ENCODE measurements at places on chromosomes 13 and 19.

- no peak for DNase-seq
Measured at GRCh38 chr13:111161601-111162600, 46.8 kb downstream of the ARHGEF7 start.

- DNase-seq, result no peak
Measured at GRCh38 chr13:98293570-98294142, 116.6 kb upstream of the RNF113B start.

- DNase-seq, result no peak
Measured at GRCh38 chr13:52706081-52706480, 33.5 kb downstream of the CNMD start.

GRCh38 chr19:49713236-49713845, 22.4 kb downstream of the CPT1C start:
- no peak for DNase-seq

DNA sequence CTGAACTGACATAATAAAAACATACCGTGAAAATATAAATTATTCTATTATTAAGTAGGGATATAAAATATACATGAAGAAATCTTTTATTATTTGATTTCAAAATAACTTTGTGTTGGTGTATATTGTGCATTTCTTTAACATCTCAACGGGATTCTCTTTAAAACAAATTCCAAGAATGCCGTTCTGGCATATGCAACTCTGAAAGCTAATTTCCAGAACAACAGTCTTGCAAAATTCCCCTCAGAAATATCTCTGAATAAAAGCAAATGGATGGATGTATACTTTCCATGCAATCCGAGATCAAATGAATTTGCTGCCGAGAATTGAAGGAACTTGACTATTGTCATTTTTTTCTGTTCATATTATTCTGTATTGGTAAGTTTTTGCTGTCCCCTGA, 1579.8 kb downstream of the PCDH9 start:
- no peak for DNase-seq

DNA sequence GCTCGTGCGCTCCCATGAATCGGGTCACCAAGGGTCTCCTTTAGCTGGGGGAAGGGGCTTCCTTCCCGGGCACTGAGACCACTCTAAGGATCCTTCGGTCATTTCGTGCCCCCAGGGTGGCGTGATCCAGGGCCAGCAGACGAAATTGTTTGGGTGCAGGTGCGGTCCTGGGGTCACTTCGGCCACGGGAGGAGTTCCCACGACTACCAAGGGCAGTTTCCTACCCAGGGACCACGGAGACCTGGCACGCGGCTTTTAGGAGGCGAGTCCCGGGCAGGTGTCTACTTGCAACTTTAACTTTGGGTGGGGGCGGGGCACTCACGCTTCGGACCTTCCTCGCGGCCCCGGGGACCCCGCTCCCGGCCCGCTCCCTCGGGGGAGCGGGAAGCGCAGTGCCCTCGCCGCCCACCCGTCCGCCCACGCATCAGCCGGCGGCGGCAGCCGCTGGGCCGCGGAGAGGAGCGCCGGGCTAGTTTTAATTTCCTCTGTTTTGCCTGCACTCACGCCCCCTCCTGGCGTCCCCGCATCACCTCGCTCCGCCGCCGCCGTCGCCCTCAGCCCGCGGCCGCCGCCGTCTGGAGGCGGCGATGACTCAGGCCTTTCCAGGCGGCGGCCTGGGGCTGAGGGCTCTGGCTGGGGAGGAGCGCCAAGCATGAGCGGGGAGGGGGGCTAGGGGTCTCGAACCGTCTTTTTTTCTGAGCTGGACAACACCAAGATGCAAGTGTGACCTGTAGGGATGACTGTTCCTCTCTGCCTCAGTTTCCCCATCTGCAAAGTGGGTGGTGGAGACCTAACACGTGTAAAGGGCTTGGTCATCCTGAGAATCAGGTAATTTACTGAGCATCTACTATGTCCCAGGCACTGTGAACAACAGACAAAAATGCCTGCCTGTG, 21.8 kb downstream of the OLFM2 start:
- peak; percentile 74 for DNase-seq

DNA sequence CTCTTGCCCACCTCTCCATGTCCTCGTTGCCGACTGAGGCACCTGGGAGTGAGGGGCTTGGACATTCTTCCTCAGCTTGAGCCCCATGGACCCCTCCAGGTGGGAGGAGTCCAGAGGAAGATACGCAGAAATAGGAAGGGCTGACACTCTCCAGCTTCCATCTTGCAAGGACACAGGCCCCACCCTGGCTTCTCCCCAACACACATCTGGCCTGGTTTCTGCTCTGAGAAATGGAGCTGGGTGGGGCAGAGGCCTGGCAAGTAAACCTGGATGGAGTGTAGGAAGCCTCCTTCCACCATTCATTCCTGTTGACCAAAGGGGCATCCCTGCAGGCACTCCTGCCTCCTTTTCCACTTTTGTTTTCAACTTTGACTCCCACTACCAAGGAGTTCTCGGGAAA, 50.5 kb downstream of the NFIX start:
- no peak for DNase-seq

DNA sequence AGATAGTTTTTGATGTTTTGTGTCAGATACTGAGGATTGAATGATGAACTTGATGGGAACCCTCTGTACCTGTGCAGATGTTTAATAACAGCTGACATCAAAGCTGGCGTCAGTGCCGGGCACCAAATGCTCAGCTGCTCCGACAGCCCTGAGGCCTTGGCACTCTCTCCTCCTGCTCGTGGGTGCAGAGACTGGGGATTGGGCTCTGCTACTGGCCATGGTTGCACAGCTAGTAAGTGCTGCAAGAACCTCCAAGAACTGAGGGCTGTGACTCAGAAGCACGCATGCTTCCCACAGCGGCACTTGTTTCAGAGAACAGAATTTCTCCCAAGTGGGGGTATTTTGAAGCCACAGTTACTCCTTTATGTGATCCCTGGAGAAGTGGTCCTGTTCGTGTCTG, 5.9 kb downstream of the LAMP1 start:
- DNase-seq, result no peak

DNA sequence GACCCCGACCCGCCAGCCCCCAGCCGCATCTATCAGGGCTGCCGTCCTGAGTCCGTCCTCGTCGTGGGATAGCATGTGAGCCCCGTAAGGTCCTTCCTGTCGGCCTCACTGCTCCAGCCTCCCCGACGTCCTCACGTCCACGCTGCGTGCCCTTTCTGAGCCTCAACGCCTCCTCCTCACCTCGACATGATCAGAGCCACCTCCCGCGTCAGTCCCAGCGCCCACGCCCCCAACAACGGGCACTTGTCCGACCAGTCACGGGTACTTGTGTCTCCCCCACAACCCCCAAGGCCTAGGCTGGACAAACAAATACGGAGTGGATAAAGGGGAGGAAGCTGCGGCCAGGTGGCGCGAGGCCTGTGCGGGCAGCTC, 665 bp downstream of the ZNF497 start:
- no peak for DNase-seq

DNA sequence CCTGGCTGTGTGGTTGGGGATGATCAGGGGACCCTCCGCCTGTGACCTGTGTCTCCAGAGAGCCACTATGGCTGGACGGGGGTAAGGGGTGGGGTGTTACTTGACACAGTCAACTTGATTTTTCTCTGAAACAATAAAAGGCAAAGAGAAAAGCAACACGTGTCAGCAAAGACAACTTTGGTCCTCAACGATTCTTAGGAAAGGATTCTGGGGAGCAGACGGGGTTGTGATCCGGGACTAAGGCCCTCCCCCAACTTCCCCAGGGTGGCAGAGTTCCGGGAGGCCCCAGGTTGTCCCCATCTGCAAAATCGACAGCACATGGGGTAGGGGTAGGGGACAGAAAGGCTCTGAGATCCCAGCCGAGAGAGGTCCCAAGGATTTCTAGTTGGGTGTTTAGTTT, 46.2 kb downstream of the COLGALT1 start:
- DNase-seq, result no peak

GRCh38 chr13:23579896-23580683, 9.9 kb downstream of the TNFRSF19 start:
- no peak for DNase-seq

DNA sequence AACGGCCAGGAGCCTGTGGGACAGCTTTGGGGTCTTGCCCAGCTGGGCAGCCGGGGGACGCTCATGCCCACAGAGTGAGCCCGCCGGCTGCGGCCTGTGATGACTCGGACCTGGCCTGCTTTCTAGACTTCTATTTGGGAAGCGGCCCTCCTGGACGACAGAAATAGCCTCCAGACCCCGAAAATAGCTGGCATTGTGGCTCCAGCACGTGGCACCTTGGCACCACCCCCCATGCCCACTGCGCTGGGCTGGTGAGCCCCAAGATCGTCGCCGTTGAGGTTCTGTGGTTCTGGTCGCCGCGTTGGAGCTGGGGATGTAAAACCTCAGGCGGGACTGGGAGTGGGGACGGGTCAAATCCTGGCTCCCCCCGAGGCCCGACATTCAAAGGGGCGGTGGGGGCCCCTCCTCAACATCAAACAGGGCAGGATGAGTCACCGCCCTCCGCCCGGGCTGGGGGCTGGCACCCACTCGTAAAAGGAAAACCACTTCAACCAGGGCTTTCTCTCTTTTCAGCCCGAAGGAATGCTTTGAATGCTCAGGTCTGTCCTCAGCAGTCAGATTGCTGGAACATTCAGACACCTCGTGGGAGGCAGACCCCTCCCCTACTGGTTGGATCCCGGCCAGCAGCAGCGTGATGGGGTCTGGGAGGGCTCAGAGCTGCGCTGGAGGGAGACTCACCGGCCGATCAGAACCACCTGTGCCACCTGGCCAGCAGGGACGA, 42.1 kb downstream of the GADD45B start:
- no peak for DNase-seq

DNA sequence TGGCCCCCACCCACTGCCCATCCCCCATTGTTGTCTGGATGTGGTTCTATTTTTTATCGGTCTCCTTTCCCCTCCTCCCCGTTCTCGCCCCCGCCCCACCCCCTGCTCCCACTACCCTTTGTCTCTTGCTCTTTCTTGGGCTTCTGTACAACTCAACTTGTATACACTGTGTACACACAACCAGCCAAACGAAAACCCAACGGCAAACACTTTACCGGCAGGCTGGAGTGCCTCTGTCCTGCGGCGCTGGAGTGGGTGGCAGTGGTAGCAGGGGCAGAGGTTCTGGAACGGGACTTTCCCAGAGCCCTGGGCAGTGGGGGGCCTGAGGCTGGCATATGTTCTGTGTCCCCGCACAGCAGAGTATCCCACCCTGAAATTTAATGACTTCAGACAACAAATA, 13.7 kb downstream of the RRAS start:
- DNase-seq, result no peak

- no peak for DNase-seq
Measured at GRCh38 chr13:32430018-32430747, 2.3 kb upstream of the N4BP2L1 start.

DNA sequence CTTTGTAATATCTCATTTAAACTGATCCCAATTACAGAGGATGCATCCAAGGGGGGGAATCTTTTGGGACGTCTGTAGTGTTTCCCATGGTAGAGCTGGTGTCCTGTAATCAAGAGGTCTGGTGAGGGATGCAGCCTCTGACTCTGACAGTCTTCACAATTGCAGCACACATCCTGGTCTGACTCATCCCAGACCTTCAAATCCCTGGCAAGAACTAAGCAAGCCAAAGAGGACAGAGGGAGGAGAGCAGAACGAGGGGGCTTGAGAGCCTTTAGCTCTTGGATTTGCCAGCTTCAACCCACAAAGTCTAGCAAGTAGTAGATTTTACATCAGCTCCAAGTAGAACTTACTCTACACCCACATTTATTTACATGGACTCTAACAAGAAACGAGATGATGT, 17.3 kb upstream of the FCGBP start:
- no peak for DNase-seq

DNA sequence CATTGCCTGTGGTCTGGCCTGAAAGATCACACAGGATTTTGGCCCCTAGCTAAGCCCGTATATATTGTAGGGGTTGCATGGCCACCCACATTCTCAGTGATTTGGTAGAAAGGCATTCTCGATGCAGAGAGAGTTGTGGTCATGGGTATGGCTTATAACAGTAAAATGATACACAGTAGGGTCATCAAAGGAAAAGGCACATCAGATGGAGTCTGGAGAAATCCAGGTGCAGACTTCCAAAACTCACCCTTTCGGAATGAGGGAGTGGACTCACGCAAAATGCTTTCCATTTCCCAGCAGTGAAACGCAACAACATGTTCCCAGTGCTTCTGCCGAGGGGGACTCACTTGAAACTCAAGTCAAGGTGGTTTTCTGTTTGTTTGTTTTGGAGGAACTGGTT, 802.5 kb upstream of the SLITRK1 start:
- DNase-seq, result no peak

- no peak for DNase-seq
Measured at GRCh38 chr13:35716186-35716585, 239.7 kb upstream of the MAB21L1 start.

DNA sequence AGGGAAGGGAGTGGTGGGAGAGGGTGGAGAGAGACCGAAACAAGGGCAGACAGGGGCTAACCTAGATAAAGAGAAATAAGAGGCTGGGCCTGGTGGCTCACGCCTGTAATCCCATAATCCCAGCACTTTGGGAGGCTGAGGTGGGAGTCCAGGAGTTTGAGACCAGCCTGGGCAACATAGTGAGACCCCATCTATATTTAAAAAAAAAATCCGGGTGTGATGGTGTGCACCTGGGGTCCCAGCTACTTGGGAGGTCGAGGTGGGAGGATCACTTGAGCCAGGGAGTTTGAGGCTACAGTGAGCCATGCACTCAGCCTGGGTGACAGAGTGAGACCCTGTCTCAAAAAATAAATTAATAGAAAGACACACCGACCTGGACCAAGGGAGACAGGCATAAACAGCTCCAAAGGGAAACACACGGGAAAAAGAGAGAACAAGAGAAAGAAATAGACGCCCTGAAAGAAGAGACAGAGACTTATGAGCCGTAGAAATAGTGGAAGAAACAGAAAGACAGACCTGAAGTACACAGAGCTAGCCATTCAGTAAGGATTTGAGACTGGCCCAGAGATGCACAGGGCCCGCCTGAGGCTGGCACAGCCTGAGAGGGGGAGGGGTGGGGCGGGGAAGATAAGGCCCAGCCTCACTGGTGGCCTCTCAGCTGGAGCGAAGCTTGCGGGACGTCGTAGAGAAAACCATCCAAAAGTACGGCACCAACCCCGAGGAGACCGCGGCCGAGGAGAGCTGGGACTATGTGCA, 2.2 kb downstream of the CD37 start:
- DNase-seq, result no peak

GRCh38 chr13:89066868-89067466, 1395.8 kb downstream of the SLITRK5 start:
- DNase-seq, result no peak

DNA sequence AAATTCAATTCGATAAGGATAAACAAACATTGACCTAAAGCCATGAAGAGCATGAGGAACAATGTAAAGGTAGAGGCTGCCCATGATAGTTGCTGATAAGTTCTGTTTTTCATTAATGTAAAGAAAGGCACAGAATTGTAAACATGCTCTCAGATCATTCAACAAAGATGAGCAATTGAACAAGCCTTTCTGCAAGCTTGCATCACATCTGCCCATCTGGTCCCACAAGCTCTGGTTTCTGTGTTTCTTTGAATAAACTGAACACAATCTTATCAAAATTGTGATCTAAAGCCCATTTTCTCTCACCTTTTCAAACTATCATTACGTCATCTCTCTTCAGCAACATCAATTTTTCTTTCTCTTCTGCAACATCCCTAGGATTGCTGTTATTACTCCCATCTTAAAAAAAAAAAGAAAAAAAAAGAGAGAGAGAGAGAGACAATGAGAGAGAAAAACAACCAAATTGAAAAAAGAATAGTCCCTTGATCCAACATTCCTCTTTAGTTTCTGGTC, 487.2 kb upstream of the GPC6 start:
- no peak for DNase-seq

GRCh38 chr13:79995334-79995733, 345.6 kb downstream of the SPRY2 start:
- no peak for DNase-seq

GRCh38 chr13:20512042-20512683, 13.5 kb downstream of the CRYL1 start:
- DNase-seq, result no peak

All from activated CD8-positive, alpha-beta memory T cell treated with anti-CD3 and anti-CD28 coated beads for 1 hour (primary cell).